Stimulated activated CD4-positive, alpha-beta T cell treated with anti-CD3 and anti-CD28 coated beads, Interleukin-15, amount 100 ng/mL, for 24 hours (primary cell): ENCODE measurements at places on chromosomes 7 and 10.

DNA sequence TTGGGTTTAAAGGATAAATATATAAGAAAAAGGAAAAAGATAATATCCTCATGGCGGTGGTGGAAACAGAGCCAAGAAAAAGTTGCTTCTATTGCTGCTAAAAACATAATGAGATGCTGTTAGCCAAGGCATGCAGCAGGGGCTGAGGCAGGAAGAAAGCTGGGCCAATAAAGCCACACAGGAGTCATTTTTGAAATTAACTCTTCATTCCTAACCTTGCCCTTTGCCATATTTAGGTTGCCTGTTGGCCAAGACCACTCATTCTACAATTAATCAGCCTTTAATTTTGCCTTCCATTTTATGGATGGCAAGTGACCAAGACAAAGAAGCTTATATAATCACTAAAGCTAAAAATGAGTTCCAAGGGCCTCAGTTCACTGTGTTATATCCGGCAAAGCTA lies 58.2 kb downstream of the ARMH3 start:
- DNase-seq, result no peak

- DNase-seq, result no peak
Observed at GRCh38 chr10:8045726-8046494, 8.6 kb upstream of the GATA3 start.

DNA sequence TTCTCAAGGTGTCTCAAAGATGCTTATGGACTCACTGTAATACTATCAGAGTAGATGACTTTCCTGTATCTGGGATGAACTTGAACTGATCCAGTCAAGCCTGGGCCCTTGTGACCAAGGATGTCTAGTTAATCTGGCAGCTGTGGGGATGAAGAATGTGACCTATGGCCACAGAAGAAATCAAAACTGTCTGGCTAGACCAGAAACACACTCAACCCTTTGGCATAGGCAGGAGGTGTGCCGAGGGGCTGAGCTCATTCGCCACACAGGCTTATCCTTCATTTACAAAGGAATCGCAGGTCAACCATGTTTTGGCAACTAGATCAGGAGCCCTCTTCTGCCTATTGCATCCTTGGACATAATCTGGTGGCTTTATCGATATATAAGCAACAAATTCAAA lies 110.6 kb downstream of the ATXN7L1 start:
- no peak for DNase-seq

DNA sequence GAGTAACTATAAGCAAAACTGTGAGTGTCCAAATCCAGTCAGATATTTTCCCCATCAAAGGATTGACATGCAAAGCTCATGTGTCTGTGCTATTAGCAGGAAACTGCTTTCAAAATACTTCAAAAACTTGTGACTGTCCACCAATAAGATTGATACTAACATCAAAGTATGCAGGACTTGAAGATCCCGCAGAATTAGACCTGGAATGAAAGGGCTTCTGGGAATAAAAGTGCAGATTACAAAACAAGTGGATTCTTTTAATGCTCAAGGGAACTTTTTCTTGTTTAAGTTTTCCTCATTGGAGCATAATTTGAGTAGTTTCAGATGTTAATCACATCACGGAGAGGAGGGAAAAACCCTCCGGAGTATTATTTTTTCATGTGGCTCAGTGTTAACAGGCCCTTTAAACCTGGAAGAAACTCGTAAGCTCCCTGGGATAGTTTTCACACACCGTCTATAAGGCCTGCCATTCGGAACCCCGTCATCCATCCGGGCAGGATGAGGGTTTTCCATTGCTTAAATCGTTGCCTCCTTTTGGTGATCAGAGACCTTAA lies 33.9 kb upstream of the MKX start:
- DNase-seq, result no peak

DNA sequence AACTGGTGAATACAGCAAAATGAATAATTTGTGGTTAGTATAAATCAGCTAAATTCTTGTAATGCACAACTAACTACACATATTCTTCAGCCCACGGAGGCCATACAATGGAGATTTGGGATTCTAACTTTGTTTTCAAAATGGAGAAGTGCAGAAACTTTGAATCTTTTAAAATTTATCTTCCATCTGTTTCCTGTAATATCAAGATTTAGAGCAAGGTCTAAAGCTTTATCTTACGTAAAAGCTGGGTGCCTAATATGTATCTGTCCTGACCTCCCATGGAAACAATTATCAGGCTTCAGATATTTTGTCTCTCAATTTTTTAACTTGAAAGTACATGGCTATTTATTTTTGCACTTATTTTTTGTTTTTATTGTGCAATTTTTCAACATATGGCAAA lies 5.0 kb upstream of the AHR start:
- DNase-seq, result no peak

DNA sequence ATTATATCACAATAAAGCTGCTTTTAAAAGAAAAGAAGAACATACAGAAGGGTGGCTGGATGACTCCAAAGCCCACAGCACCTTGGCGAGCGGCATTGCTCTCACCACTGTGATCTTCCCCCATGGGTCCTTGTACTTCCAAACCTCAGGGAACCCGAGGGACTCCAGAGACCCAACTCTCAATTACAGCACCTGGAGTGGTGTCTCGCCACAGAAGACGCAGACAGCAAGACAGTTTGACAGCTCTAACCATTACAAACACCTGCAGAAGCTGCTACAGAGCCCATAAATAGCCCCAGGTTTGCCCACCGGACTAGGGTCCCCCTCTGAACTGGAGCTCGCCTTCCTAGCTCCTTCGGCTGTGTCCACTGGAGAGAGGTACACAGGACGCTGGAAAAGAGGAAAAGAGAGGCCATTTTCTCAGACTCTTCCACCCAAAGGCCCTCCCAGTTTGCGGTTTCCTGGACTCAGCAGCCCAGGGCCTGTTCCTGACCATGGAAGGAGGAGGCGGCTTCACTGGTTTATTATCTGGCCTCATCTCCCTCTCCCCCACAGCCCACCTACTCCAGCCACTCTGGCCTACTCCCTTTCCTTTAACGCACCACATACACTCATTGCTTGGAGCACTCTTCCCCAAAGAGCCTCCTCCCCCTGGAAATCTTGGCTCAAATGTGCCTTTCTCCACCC lies 1.9 kb downstream of the PIK3AP1 start:
- DNase-seq, result no peak

GRCh38 chr7:99024066-99024465 lies 119.8 kb downstream of the SMURF1 start:
- no peak for DNase-seq

GRCh38 chr7:128827971-128828711 lies 2.1 kb upstream of the FLNC start:
- no peak for DNase-seq

GRCh38 chr10:129194181-129194870 lies 272.7 kb upstream of the MGMT start:
- DNase-seq, result no peak

DNA sequence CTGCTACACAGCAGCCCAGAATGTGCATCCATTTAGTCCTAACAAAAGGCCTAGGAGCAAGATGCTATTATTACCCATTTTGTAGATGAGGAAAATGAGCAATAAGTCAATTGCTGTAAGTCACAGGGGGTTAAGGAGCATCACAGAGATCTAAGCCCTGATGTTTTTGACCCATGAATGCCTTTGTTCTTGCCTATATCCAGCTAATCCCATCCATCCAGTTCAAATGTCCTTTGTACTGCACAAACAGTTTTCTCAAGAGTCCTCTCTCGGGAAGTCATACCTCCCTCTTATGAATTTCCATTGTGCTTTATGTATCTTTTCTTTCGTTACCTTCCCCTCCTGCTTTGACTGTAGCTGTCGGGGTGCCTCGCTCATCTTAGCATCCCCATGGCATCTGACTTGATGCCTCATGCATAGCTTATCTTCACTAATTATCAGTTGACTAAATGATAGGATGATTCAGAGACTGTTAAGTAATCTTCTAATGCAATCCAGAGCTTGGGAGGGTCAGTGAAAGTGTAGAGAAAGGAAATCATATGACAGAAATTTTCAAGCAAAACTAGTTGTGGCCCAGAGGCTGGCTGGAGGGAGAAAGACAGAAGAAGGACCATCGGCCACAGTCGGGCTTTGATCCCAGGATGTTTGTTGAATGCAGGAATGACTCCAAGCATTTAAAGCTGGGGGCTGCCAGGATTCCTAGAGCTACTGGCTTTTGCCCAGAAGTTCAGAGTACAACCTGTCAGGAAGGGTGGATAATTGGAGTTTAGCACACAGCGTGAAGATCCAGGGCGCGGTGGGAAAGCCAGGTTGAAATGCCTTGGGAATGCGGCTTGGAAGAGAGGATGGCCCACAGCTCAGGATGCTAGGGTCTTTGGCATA lies 23.5 kb downstream of the BLVRA start:
- no peak for DNase-seq

DNA sequence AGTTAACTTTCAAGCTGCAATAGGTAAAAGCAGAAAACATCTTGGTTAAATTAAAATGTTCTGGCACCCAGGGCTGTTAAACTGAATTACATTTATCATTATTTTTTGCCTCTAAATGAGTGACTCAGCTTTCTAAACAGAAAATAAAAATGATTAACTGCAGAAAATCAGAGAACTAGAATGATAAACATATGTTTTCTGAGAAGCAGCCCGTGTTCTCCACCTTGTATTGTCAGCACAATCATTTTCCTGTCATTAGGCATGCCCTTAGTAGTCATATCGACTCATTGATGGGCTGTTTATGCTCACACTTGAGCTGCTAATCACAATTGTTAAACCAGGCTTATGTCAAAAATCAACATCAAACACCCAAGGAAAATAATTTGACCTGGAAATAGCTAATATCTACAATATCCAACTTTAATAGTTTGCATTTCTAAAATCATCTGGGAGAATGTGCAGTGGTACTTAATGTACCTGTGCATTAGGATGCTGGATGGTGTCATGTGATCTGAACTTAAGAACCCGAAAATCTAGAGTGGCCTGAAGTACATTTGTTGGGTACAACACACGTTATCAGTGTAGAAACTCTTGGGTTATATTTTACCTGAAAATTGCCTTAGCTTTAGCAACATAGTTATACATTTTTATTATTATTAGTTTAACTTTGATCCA lies 2.3 kb downstream of the MDFIC start:
- DNase-seq, result no peak

DNA sequence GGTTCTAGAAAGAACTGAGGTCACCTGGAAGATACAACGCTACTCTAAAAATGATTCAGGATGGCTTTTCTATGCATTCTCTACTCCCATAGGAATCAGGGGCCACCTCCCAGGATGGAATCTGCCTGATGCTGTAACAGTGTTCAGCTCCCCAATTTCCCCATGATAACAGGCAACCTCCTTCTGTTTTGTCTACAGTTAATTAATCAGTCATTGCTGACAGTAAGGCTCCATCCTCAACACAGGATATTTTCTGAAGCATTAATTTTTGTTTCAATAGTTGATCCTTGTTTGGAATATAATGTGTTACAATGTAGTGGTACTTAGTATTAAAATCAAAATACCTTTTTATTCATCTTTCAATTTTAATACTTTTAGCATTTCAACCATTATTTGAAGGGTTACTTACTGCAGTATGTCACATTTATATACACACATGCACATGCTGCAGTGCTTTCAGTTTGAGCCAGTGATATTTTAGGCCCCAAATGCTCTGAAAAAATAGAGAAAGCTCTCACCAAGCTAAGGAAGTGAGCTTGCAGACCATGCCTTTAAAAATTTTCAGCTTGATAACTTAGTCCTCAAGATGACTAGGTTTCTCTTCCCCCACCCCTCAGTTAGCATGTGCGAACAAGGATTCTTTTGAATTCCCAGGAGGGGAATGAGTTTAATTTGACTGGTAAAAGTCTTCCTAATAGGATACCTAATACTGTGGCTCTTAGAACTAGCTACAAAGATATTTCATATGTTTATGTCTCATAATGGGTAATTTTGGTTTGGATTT lies 592 bp upstream of the PIK3CG start:
- no peak for DNase-seq

- DNase-seq, result no peak
Observed at GRCh38 chr10:33498391-33498891, 164.0 kb upstream of the NRP1 start.

- no peak for DNase-seq
Observed at GRCh38 chr10:102669206-102670064, 25.2 kb downstream of the TRIM8 start.

GRCh38 chr10:99682032-99682431 lies 22.7 kb downstream of the ENTPD7 start:
- DNase-seq, result no peak

DNA sequence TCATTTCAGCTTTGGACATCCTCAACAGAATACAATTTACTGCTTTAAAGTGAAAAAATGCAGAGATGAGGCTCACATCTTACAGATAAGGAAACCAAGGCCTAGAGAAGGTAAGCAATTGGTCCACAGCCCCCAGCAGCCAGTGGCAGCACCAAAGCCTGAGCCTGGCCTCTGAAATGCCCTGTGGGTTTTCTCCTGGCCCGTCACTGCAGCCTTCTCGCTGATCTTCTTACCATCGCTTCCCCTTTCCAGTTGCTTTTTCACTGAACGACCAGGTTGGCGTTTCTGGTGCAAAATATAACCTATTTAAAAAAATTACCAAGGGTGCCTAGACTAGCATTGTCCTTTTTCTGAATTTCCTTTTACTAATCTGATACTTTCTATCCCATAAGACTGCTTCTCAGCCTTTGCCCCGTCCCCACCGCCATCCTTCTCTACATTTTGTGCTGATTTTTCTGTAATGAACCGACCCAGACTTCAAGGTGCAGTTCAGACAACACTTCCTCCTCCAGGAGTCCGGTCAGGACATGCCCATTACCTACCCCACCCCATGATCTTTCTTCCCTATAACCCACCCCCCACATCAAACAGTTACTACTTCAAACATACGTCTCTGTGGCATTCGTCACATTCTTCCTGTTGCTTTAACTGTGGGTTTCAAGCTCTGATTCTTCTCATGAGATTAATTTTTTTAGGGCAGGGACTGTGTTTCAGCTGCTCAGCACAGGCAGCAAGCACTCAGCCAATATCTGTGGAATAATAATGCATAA lies 289.4 kb downstream of the DNAJB6 start:
- no peak for DNase-seq

DNA sequence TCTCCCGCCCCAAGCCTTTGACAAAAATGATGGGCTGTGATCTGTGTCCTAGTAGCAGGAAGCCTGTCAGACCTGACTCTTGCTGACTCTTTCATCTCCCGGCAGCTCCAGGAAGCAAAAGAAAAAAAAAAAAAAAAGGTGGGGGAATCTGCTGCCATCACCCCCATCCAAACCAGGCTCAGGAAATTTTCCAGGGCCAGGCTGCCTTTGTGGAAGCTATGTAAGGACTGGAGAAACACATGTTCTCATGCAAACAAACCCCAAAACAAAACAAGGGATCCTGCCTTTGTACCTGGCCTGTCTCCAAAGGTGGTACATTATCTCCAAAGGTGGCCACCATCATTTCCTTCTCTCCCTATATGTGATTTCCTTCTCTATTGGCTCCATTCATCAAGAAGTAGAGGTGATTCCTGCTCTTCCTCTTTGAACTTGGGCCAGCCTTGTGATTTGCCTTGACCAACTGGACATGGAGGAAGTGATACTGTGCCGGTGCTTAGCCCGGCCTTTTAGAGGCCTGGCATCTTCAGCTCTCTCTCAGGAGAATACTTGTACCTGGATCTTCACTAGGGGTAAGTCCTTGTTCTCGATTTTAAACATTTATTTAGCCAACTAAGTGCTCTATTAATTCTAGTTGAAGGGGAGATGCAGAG lies 192.2 kb upstream of the SVIL start:
- DNase-seq, result no peak

GRCh38 chr7:141464551-141464950 lies 86.7 kb upstream of the AGK start:
- no peak for DNase-seq

GRCh38 chr10:74754381-74754821 lies 72.0 kb upstream of the KAT6B start:
- no peak for DNase-seq
